Stimulated activated CD8-positive, alpha-beta memory T cell treated with anti-CD3 and anti-CD28 coated beads, Interleukin-4, amount 100 ng/mL, for 48 hours (primary cell): ENCODE measurements at places on chromosomes 4 and X.

- no peak for DNase-seq
These were observed 50.0 kb downstream of the CYTL1 start for GRCh38 chr4:4969298-4969697.

GRCh38 chr4:110247591-110247990 lies 49.2 kb upstream of the ELOVL6 start:
- no peak for DNase-seq

DNA sequence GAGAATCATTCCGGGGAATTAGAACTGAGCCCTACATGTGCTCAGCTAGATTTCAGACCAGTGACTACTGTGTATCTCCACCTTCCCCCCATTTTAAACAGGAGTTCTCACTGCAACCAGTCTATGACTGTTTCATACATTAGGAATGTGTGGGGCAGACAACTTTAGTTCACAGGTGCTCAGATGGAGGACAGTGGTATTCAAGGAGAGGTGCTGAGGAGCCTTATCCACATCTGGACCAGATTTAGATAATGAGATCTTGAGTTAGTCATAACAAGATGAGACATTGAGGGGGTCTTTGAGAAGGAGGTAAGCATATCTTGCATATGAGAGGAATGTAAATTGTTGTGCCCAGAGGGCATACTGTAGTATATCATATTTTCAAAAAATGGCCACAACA lies 32.8 kb upstream of the RELL1 start:
- no peak for DNase-seq

- DNase-seq, result no peak
These were observed 179.5 kb downstream of the MSN start for GRCh38 chrX:65846974-65847373.

GRCh38 chr4:123807866-123808265 lies 411.3 kb downstream of the SPRY1 start:
- DNase-seq, result no peak

GRCh38 chr4:41256131-41256739 lies 493 bp upstream of the UCHL1 start:
- no peak for DNase-seq

DNA sequence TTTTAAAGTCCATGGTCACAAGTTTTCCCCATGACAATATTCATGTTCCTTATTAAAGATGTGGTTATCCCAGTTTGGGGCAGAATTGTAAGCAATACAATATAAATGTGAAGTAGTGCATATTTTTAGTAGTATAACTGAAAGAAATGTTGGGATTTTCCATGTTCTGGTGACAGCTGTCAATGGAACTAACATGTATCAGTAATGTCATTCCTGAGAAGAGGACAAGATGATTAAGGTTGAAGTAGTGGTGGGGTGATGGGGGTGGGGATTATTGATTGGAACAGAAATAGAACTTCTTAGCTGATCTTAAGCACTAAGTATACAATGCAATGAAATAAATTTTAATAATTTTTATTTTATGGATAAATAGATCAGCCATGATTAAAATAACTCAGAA lies 81.6 kb downstream of the PDHA2 start:
- no peak for DNase-seq

DNA sequence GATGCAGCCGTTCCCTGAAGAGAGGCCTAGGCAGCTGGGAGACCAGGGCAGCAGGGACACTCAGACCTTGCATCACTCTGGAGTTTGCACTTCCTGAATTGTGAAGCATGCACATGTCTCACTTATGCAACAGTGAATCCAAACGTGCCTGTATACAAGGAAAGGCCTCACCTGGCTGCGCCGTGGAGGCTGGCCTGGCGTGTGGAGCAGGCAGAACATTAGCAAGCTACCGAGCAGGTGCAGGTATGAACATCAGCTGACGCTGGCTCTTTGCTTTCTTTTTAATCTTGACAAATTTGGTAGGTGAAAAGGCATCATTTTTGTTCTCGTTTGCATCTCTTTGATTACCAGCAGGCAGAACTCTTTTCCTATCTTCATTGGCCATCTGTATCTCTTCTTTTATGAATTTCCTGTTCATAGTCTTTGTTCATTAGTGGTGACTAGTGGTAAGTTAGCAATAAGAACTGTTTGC lies 37.1 kb upstream of the IRAK1 start:
- no peak for DNase-seq

- peak; percentile 54 for DNase-seq
These were observed 31.2 kb downstream of the PHEX start for GRCh38 chrX:22063284-22063683.

DNA sequence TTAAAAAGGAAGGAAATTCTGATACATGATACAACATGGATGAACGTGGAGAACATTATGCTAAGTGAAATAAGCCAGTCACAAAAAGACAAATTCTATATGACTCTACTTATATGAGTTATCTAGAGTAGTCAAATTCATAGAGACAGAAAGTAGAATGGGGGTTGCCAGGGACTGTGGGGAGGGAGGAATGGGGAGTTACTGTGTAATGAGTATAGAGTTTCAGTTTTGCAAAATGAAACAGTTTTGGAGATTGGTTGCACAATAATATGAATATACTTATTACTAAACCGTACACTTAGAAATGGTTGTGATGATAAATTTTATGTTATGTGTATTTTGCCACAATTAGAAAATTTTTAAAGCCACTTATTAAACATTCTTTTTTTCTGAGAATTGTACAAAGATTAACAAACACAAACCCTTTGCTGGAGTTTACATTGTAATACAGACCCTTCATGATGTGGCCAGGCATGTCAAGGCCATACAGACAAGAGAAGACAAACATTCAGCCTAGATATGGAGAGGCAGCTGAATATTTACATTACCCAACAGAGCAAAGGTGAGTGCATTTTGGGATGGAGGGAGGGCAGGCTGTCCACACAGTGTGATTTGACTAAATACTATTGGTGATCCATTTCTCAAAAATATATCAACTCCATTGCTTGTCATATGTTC lies 21.2 kb upstream of the GPC3 start:
- DNase-seq, result no peak

DNA sequence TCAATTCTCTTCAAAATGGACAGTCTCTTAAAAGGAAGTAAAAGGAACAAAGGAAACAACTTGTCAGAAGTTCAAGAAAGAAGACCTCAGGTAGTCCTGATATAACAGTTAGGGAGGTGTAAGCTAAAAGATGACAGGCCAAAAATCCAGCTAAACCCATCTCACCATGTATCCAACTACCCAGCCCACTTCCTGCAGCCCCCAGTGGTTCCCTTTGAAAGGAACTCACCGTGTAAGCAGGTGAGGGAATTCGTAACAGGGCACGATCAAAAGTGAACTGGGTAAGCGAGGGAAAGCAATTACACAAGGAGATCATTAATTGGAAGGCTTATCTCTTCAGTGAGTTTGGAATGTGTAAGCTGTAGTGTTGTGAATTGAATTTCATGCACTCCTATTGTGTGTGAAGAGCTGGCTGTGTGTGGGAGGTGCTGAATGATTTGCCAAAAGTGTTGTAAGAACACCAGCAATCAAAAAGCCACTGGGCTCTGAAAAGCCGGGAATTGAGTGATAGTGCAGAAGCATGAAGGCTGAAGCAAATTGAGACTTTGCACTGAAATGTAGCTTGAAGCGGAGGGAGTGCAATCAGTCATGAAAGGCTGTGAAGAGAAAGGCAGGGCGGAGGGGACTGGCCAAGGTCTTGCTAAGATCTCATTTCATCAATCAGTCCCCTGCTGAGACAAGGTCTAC lies 914.2 kb upstream of the LCORL start:
- DNase-seq, result no peak

DNA sequence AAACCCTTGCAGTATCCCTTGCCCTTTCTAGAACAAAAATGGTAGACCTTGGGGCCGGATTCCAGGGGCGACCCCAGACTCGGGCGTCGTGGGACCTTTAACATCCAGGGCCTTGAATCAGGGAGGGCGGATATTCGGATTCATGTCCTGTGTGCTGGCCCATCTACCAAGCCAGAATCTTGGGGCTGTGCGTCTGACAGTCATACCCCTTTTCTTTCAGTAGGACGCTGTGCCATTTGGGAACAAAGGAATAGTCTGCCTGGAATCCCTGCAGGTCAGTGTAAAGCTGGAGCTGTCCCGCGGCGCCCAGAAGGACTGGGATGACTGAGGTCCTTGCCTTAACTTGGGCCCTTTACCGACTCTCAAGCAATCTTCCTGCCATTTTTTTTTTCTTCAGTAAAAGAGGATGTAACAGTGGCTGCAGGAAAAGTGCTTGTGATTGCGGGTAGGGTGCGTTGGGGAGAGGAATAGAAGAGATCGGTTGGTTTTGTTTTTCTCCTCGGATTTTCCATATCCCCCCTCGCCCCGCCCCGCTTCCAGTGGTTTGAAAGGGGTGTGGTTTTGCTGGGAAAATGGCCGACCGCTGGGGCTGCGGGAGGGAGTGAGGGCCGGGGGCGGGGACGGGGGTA lies 518 bp downstream of the ARMCX1 start:
- DNase-seq, result peak; percentile 26

DNA sequence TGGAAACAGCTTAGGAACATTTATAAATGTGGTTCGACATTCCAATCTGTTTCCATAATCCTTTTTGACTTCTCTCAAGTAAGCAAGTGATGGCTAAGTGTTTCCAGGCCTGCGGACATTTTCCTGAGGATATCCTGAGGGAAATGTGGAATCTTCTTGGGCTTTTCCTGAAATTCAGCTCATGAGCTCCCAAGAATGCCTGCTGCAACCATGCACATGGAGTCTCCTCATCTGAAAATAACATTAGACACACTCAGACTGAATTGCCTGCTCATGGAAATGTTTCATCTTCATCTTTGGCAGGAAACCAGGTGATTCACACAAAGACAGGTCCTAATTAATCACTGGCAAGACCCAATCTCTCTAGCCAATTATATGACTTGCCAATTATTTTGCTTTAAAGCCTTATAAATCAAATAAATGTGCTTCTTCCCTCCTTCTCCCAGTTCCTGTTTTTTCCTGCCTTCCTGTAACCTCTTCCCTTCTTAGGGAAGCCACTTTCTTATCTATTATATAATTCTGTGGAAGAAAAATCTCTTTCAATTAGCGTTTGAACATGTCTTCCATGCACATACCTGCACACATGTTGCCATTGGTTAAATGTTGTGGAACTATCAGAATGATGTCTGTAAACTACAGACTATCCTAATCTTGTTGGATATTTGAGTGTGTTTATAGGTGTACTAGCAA lies 104.6 kb upstream of the MXRA5 start:
- no peak for DNase-seq

DNA sequence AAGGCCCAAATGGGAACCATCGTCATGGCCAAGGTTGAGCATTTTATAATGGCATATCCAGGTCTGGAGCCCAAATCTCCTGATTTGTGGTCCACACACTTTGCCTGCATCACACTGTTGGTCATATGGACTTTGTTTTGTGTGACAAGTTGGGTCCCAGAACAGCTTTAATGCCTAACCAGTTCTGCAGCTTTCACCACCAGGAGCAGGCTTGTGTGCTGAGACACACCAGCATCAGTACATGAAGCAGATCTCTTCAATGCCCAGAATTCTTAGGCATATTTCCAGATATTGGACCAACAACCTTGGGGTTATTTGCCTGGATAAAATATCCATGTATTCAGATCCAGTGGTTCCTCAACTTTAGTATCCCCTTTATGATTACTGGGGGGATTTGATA lies 371.3 kb downstream of the FBXW7 start:
- DNase-seq, result no peak

GRCh38 chr4:69051576-69051943 lies 44.7 kb upstream of the UGT2B7 start:
- no peak for DNase-seq

DNA sequence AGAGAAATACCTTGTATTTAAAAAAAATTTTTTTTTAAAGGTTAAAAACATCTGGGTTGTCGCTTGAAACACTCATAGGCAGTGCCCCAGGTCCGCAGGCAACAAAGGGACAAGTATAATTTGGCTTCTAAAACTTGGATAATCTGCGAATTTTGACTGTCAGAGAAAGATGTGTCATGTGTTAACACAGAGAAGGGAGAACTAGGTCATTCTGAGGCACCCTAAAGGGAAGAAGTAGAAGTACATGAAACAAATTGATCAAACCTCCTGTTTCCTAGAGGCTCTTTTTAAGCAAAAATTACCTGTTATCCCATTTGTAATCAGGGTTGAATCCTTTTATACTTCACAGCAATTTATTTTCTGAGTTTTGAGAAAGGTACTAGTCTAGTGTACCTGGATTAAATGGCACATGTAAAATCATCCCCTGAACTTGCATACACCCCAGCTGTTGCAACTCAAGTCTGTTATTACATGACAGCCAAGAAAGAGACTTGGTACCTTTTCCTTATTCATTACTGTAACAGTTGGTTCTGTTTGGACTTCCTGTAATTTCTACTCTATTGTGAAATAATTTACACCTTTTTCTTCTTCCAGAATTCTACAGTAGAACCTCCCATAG lies 1.7 kb downstream of the SRD5A3 start:
- no peak for DNase-seq

- no peak for DNase-seq
These were observed 163.1 kb downstream of the PALLD start for GRCh38 chr4:168659741-168660465.

GRCh38 chr4:7801001-7801400 lies 138.7 kb downstream of the AFAP1 start:
- DNase-seq, result no peak

- peak; percentile 34 for DNase-seq
These were observed 507 bp downstream of the MFAP3L start for GRCh38 chr4:170025523-170026252.

DNA sequence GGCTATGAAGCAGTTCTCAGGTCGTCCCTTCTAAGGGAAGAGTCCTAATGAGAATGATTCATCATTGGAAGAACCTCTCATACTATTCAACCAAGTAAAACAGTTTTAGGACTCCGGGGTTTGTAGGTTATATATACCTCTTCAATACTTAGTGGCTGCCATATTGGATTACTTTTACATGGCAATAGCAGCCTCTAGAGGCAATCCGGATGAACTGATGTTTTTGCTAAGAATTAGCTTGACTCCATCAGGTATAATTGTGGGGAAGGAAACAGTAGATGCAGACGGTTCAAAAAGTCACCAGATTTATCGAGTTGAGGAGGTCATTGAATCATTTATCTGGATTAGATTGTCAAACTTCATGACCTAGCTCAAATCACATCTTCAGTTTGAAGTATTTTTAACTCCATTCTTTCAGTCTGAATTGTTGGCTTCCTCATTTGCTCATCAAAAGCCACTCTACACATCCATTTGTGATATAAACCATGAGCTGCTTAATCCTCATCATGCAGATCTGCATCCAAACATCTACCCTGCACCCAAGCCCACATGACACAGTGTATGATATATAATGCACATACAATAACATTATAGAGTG lies 28.4 kb downstream of the GUCY1B1 start:
- DNase-seq, result no peak

DNA sequence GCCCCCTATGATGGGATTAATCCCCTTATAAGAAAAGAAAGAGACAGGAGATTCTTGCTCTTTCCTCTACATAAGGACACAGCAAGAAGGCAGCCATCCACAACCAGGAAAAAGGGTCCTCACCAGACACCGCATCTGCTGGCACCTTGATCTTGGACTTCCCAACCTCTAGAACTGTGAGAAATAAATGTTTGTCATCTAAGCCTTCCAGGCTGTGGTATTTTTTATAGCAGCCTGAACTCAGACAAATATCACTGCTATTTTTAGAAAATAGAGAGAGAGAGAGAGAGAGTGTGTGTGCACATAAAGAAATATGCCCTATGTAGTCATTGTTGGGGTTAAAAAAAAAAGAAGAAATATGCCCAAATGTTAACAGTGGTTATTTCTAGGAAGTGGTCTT lies 104.2 kb downstream of the PAPSS1 start:
- DNase-seq, result no peak
